ENCODE measurements at places on chromosomes 16 and 17.
A peak's percentile ranks its signal among the peaks of the same experiment; 100 is the strongest.

DNA sequence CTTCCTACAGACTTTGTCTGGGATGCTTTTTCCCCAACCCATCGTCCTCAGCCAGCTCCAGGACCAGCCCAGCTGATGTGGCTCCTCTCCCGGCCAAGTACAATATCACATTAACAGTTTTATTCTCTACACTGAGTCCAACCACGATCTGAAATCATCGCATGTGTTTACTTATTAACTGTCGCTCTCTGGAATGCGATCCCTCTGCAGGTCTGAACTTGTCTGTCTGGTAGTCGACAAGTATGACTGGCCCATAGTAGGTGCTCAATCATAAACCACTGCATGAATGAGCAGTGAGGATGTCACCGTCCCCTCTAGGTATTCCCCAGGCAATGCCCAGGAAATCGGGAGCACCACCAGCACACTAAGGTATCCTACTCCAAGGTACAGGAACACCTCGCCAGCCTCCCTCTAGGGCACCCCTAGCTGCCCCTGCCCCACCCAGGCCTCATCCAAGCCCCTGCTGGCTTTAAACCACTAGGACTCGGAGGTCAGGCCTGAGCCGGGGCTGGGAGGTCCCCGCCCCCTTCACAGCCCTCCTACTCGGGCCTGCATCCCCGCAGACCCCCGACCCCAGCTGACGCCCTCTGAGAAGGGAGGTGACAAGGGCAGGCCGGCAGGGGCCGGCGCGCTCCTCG, 27.7 kb downstream of the RTN4RL1 start:
- no peak for DNase-seq

DNA sequence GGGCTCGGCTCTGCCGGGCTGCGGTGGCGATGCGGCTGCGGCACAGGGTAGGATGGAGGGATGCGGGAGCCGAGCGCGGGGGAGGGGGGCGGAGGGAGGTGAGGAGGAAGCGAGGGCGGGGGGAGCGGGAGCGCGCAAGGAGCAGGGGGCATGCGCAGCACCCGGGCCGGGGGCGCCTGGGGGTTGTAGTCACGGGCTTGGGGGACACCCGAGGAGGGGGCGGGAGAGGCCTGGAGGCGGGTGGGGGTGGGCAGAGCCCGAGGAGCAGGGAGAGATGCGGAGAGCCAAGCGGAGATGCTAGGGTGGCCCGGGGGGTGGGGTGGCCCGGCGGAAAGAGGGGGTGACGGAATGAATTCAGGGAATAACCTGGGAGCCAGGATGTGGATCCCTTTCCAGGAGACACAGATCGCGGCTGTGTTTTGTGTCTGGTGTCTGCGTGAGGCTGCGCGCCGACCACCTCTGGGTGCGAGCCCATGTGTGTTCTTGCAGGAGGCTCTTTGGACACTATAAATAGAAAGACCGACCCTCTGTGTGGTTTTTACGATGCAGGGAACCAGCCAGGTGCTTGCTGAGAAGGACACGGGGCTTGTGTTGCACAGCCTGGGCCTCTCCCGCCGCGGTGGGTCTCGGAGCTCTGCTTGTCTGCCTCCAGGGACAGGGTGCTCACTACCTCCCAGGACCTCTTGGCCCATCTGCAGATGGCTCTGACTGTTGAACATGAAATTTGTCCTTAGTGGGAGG, at the start of gene STX1B:
STX1B (minus strand) TSS at position 54 of the 741 bp plus-strand sequence. CDS start 242 bp downstream, outside the sequence.
- no peak for DNase-seq

GRCh38 chr16:74667255-74667700, 601 bp upstream of the RFWD3 start:
- no peak for DNase-seq

DNA sequence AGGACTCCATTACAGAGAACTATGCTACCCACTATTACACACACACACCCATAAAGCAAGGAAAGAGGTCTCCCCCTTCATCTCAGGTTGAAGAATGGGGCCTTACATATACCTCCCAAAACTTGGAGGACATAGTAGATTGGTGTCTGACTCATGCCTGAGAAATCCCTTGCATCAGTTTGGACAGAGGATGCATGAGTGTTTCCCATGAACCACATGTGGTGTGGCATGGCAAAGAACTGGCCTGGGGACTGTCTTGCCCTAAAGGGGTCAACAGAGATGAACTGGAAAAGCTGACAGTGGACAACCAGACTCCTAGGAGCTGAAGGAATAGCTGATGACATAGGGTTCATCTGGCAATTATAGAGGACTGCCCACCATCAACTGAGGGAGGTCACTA, 54.0 kb downstream of the DYNLRB2 start:
- no peak for DNase-seq

GRCh38 chr17:73300392-73300791, 11.4 kb downstream of the CDC42EP4 start:
- no peak for DNase-seq

DNA sequence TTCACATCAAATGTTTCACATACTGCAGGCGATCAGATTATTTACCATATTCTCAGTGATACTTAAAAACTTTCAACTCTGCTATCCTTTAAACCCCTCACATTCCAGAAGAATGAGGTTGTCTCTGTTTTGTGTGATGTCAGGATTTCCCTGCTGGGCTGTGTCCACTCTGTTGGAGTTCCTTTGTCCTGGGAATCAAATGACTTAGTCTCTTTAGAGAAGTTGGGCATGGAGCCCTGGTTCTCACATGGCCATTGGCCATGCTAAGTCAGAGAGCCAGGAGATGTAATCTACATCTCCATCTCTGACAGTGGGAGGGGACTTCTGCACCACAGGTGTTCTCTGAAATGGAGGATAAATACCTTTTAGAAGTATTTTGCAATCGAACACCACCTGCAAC, 205.1 kb upstream of the MAF start:
- DNase-seq: no peak

DNA sequence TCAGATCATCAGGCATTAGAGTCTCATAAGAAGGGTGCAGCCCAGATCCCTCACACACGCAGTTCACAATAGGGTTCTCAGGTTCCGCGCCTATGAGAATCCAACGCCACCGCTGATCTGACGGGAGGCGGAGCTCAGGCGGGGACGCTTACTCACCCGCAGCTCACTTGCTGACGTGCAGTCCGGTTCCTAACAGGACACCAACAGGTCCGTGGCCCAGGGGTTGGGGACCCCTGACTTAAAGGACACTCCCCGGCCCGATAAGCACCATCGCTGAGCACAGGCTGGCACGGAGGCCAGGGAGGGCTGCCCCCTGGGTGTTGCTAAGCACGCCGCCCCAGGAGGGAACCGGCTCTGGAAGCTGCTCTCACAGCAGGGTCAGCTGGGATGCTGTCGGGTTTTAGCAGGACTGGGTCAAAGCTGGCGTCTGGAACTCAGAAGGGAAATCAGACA, 30.1 kb upstream of the BAHCC1 start:
- peak; percentile 65 for DNase-seq

GRCh38 chr17:18186627-18186982, 3.0 kb downstream of the ALKBH5 start:
- DNase-seq: peak; percentile 60

DNA sequence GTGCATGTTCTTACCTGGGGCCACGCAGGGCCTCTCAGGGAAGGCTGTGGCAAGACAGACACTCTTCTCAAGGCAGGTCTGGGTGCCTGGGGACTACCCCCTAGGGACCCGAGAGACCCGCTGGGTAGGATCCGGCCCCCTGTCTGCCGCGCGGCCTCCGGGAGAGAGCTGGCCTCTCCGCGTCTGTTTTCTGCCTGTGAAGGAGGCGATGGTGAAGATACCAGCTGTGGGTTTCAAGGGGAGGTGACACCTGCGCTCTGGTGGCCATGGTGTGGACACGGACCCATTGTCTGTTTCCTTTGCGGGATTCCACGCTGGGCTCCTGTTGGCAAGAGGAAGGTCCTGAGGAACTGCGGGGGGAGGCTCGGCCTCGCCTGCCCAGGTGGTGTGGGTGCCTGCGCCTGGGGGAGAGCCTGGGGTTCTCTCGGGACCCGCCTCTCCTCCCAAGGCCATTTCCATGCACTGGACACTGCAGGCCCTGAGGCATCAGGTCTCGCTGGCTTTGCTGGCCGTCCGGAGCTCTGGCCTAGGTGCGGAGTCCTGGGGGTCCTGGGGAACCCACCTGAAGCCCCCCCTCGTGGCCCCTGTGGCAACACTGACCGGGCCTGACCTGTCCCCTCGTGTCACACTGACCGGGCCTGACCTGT, 12.2 kb upstream of the METRNL start:
- peak; percentile 11 for DNase-seq

- no peak for DNase-seq
Observed at GRCh38 chr16:57178793-57179212, 7.0 kb downstream of the PSME3IP1 start.

GRCh38 chr16:65123396-65124211, 1.7 kb upstream of the CDH11 start:
- peak; percentile 46 for DNase-seq

- DNase-seq: no peak
Observed at GRCh38 chr16:4698321-4699045, 5.1 kb downstream of the NUDT16L1 start.

DNA sequence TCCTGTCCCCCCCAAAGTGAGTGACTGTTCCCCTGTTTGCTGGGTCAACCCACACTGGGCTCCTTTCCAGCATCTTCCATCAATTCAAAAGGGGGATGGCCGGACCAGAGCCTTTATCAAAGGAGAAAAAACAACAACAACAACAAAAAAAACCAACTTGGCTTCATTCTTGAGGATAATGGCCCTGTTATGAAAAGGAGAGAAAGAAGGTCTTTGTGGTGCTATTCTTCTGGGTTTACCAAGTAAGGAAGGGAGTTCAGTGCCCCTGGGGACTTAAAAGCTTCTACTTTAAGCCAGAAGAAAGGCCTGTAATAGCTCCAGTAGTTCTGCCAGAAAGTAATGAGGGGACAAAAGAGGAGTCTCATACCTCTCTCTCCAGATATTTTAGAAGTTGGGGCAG, 71.5 kb downstream of the RGS9 start:
- DNase-seq: no peak

DNA sequence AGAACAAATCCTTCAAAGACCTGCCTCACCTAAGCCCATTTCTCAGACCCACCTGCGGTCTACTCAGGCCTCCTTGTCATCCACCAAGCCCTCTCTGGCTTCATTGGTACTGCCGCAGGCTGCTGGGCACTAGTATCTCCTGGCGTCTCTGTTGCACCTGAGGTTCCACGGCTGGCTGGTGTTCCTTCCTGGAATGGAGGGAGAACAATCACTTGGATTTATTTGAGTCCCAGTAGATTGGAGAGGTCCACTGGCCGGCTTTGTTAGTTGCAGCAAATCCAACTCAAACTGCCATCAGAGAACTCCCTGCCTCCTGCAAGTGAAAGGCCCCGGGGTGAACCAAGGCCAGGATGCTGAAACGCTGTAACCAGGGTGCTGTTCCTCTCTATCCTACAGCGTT, 15.3 kb downstream of the MIS12 start:
- no peak for DNase-seq

- DNase-seq: no peak
Observed at GRCh38 chr17:31431852-31432658, 40.6 kb downstream of the RAB11FIP4 start.
